ENCODE measurements at places on chromosomes 1 and 21.

DNA sequence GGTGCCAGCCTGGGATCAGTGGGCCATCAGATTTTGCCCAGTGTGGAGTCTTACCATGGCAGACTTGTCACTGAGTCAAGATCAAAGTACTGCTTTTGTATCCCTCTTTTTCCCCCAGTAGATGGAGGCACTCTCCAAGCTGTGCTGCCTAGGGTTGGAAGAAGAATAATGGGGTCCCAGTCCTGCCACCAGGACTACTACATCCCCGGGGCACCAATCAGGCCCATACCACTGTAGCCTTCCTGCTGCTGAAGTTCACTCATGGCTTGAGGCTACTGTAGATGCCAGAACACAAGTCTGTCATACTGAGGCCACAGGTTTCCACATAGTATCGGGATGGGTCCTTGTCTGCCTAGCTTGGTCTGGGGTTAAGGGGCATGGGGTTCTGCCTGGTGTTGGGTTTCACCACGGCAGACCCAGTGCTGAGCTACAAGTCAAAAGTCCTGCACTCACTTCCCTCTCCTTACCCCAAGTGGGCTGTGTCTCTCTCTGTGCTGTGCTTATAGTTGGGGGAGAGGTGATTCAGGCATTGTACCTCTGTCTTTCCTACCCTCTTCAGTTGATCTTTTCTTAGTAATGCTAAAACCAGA lies 53.4 kb downstream of the PKN2 start:
- DNase-seq: no peak

- no peak for DNase-seq
These were observed 283.8 kb upstream of the RUNX1 start for GRCh38 chr21:35332841-35333426.

GRCh38 chr1:243501002-243501401 lies 245.2 kb downstream of the SDCCAG8 start:
- DNase-seq: no peak

DNA sequence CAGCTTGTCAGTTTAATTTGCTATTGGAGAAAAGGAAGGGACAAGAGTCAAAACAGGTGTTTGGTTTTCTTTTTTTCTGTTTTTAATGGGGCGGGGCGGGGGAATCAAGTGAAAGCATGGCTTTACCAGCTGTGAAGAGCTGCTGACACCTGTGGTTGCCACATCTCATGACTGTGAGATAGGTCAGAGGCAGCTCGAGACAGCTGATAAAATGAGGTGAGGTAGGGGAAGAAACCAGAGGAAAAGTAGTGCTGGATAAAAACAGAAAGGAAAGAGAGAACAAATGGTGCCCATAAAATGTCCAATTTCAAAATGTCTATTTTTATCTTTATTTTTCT lies 272.3 kb downstream of the NEGR1 start:
- no peak for DNase-seq

DNA sequence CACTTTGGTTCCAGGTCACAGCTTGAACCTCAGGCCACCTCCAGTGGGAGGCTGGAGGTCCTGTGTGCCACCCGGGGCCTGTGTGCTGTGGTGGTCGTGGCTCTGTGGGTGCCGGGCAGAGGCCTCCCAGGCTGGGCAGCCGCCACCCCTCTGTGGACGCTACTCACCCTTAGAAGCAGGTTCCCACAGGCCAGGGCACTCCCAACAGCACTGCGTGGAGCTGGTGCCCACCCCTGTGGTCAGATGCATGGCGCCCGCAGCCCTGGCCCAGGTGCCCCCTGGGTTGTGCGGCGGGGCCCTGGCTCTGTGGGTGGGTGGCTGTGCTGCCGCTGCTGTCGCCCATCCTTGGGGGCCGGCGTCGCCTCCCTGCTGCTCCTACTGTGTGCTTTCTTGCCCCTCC lies 39.7 kb downstream of the SKI start:
- no peak for DNase-seq

GRCh38 chr21:41133874-41134522 lies 34.0 kb upstream of the BACE2 start:
- DNase-seq: no peak

DNA sequence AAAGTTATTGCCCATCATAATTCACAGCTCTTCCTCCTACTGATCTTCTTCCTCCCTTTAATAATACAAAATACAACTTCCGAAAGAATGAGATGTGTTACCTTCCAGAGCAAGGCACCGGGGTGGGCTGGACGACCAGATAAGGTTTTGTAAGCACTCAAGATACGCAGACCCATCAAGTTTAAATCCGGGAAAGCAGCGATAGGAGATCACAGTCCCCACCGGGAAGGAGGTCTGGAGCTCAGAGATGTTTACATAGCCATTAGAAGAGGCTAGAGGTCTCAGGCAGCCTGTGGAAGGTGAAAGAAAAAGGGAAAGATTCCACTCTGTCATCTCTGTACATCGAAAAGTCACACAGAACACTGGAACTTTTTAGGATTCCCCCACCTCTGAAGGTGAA lies 99.4 kb downstream of the SUSD4 start:
- DNase-seq: no peak

GRCh38 chr1:244436336-244437085 lies 15.2 kb downstream of the ADSS2 start:
- DNase-seq: no peak

DNA sequence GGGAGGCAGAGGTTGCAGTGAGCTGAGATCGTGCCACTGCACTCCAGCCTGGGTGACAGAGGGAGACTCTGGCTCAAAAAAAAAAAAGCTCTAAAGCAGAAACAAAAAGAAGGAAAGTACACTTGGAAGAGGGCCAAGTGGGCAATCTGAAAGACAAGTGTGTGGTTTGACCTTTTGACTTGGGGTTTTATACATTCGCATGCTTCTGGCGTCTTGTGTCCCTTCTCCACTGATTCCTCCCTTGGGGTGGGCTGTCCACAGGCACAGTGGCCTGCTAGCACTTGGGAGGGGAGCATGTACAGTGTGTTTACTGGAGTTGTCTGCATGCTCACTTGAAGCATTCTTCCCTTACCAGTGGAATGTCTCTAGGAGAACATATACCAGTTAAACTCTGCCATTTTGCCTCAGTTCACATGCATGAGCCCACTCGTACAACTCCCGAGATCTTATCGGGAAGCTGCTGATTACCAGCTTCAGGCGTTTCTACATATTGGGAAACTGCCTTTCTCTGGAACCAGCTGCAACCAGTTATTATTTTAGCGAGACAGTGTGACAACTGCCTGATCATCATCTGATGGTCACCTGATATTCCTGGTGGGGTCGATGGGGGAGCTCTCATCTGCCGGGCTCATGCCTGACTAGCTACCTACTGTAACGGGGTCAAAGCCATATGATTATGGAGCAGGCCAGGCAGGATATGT lies 113.5 kb upstream of the ZNF678 start:
- no peak for DNase-seq

DNA sequence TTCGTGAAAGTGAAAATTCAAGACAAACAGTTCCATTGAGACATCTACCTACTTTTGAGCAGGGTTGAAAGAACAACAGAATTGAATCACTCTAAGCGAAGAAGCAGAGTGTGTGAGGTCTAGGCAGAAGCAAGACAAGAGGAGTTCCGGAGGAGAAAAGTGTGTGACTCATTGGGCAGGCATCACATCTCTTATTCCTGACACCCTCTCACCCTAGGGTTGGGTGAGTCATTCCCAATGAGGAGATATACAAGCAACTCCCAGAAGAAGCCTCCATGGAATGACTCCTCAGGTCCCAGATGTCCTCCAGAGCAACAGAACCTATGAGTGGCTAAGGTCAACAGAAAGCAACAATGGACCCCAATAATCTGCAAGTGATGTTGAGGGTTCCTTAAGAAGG lies 138.1 kb downstream of the TPR start:
- no peak for DNase-seq

GRCh38 chr1:229786974-229787610 lies 161.0 kb downstream of the URB2 start:
- no peak for DNase-seq

Measured in dorsolateral prefrontal cortex (tissue), 122 donors.